ENCODE measurements at places on chromosomes 4 and X.

DNA sequence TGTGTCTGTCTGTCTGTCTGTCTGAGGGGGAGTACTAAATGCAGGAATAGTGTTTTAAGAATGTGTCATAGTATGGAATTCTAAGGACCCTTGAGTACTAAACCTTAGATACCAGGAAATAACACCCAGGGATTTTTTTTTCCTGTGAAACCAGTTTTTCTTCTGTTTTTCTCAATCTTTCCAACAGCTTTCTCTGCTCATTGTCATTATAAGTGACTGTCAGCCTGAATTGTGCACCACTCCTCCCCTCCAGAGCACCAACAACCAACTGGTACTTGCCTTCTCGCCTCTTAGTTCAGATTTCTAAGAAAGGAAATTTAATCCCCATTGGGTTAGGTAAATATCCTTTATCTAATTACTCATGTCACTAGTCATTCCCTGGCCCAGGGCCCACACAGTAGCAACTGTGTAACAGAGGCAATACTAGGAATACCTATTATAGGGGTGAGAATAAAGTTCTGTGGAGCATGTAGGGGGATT, 320.6 kb downstream of the ADGRL3 start:
- DNase-seq = no peak

DNA sequence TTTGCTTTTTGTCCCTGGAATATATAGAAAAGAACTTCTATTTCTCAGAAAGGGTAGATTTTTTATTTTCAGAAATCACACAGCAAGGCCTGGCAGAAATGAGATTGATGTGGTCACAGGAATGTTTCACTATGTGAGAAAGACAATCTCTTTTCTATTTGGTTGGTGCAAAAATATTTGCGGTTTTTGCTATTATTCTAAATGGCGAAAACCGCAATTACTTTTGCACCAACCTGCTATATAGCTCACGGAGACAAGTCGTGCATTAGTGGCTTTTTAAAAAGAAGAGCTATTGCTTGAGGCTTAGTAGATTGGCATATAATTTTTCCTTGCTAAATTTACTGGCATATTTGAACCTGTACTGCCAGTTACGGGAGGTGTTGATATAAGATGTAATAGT, 100.4 kb downstream of the ITM2A start:
- no peak for DNase-seq

- no peak for DNase-seq
Observed at GRCh38 chrX:27336466-27337091, 126.6 kb downstream of the PPP4R3C start.

- no peak for DNase-seq
Observed at GRCh38 chr4:20318909-20319277, 67.2 kb downstream of the SLIT2 start.

- no peak for DNase-seq
Observed at GRCh38 chrX:65093658-65094057, 117.4 kb upstream of the ZC4H2 start.

All from stimulated activated CD4-positive, alpha-beta T cell treated with anti-CD3 and anti-CD28 coated beads, Interleukin-12 subunit alpha, Interleukin-12 subunit beta, amount 100 ng/mL, for 48 hours (primary cell).